Choroid plexus epithelial cell (primary cell): ENCODE measurements at places on chromosomes 3 and 15.

GRCh38 chr3:11481556-11481955 is 162.2 kb downstream of the VGLL4 start:
- no peak for DNase-seq

GRCh38 chr3:155549087-155549486 is 195.8 kb downstream of the PLCH1 start:
- DNase-seq, result no peak

- DNase-seq, result no peak
Observed at GRCh38 chr3:34248352-34248751, 449.9 kb downstream of the PDCD6IP start.

- DNase-seq, result peak; percentile 51
Observed at GRCh38 chr3:44114142-44114541, 127.5 kb upstream of the TOPAZ1 start.

DNA sequence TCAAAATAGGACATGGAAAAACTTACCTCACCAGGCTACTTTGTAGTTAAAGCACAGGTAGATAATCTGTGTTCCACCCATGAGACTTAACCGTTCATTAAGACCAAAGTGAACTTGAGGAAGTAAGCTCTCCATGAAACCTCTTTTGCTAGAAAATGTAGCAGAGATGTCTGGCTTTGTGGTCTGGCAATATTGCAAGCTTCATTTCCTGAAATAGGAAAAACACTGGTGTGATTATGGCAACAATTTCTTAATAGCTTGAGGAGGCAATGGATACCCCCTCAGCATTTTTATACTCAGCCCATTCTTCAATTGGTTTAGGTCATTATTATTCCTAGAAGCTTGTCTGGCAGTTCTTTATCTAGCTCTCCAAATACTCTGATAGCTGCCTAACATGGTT is 957.3 kb downstream of the IGSF11 start:
- DNase-seq, result no peak

- DNase-seq, result no peak
Observed at GRCh38 chr3:123008840-123009239, 18.7 kb downstream of the SEMA5B start.

DNA sequence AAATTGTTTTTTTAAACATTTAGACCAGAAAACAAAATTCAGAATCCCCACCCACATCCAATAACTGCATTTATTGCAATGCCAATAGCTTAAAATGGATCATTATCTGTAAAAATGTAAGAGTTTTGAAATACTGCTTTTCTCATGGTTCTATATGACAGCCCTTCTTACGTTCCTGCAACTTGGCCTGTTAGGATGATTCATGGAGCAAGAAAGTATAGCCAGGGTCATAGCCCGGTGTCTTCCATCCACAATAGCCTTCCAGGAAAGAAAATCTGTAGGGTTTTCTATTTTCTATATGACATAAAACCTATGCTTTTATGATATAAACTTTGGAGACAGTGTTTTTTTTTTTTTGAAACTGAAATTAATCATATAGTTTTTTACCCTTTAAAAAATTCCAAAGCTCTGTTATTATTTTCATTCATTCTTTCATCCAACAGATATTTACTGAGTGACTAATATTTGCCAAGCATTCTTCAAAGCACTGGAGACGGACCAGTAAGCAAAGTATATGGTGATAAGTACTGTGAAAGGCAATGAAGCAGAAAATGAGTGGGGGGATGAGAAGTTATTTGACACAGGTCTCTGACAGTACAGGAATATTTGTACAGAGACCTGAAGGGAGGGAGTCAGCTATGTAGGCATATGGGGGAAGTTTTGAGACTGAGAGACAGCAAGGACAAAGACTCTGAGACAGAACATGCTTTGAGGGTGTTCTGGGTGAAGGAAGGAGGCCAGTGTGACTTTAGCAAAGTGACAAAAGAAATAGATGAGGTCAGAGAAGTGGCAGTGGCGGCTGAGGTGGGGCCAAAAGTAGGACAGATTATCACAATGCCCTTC is 29.0 kb upstream of the SLC2A2 start:
- DNase-seq, result peak; percentile 70

- no peak for DNase-seq
Observed at GRCh38 chr15:80396096-80396495, 8.1 kb upstream of the ARNT2 start.

GRCh38 chr3:111904376-111905241 is 45.5 kb downstream of the PHLDB2 start:
- peak; percentile 96 for DNase-seq

DNA sequence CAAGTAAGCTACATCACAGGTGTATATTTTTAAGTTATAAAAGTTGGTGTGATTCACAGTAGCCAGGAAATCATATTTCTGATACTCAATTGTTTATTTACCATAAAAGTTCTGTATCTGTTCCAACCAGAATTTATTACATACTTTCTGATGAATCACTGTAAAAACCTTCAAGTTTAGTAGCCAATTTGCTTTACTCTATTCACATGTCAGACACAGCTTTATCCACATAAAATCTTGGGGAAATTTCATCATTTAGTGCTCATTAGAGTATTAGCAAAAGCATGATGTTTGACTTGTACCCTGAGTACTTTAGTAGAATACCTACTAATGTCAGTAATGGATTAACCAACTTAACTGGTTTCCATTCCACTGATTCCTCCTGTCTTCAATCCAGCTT is 249.8 kb downstream of the POLQ start:
- DNase-seq, result peak; percentile 32

DNA sequence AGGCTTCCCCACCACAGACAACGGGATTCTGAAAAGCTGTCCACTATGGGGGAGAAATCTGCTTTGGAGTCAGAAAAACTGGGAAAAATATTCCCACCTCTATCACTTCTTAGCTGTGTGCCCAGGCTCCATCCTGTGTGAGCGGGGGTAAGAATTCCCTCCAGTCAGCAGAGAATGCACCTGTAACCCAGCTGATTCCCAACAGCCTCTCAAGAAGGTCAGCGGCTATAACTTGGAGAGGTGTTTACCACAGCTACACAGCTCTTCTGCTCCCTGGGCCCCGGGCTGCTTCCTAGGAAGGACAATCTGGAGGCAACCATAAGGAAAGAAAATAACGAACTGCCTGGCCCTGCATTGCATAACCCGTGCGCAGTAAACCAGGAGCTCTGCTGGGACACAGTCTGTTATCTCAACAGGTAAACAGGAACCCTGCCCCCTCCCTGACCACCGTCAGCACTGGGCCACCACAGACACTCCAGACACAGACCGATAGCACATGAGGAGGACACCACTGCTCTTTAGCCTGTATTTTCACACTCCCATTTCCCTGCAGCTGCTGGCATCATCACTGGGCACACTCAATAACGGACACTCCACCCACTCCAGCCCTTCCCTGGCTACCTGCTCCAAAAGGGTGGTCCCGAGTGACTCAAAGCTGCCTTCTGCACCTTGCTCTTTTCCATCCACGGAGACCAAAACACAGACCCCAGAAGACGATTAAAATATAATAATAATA is 2.1 kb downstream of the RAB43 start:
- DNase-seq, result peak; percentile 17

- DNase-seq, result no peak
Observed at GRCh38 chr3:48416546-48416945, 13.3 kb downstream of the PLXNB1 start.

DNA sequence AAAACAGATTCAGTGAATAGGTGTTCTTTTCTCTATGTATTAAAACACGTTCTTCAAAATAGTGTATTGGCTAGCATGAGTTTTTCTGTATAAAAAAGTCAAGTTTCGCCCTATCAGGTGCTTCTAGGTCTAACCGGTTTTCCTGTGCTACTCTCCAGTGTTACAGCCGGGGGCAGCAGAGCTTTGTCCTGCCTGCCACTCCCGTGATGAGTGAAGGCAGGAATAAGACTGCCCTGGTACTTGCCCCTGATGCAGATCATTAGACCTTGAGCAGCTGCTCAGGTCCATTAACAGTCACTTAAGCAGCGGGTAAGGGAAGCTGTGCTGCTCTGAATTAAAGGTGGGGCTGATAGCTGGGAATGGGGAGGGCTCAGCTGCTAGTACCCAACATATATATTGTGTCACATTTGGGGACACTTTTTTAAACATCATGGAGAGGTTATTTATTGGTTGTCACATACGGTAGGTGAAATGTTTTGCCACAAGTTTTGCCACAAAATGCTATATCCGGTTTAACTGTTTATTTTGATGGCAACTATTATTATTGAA is 1.3 kb upstream of the UNC13C start:
- no peak for DNase-seq

DNA sequence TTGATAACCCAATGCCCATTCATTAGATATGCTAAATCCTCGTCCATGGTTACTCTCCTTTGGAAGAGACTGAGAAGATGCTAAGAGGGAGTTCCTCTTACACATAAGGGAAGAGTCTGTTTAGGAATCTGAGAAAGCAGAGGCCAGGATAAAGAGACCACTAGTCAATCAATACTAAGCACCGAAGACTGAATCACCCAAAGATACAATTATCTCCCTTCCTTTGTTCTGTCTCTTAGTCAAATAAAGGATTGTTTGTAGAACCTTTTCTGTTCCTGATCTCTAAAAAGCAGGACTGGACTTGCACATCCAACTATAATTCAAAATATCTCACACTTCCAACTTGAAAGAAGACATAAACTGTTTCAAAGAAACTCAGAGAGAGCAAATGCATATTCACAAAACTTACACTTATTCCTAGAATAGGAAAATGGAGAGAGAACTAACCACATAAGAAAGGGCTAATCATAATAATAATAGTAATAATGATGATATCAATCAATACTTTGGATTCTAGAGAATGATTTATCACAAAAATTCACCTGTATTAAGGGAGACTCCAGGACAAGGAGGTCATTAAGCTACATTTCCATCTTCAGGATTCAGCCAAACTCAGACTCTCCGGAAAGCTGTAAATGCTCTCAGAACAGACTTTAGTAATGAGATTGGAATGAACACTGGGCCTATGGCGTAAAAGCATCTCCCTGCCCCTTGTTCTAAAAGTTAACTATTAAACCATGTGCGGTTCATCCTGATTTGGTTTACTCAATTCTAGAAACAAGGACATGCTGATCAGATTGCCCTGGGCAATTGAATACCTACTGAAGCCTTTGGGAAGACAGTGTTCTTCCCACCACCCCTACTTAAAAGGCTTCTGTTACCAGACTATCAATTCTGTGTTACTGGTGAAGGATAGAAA is 401.5 kb downstream of the ZBTB20 start:
- peak; percentile 78 for DNase-seq

DNA sequence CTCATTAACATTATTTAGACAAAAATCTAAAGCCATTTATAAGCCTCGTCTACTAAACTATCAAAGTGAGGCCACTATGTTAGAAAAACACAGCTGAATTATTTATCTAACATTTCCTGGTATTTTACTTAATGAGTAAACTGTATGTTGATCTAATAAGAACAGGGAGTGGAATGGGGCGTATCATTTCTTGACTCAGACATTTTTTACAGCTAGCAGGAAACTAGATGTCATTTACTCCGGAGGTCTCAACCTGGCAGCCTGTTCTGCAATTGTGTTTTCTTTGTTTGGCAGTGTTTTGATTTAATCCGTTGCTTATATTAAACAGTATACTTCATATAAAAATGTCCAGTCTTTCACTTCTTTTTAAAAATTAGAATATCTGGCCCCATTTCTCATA is 79.1 kb upstream of the ABI3BP start:
- peak; percentile 49 for DNase-seq

DNA sequence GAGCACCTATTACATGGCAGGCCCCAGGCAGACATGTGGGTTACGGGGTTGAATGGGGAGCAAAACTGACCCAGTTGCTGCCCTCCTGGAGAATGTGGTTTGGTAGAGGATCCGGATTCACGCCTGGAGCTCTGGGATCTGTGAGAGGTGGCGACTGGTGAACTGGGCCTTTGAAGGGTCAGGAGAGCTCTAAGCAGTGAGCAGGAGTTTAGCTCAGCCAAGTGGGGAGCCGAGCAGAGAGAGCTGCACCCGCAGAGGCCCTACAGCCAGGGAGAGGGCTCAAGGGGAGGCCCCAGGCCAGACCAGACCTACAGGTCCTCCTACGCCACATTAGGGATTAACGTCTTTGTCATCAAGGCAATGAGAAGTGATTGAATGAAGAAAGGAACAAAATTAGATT is 179.8 kb upstream of the TLE3 start:
- no peak for DNase-seq

DNA sequence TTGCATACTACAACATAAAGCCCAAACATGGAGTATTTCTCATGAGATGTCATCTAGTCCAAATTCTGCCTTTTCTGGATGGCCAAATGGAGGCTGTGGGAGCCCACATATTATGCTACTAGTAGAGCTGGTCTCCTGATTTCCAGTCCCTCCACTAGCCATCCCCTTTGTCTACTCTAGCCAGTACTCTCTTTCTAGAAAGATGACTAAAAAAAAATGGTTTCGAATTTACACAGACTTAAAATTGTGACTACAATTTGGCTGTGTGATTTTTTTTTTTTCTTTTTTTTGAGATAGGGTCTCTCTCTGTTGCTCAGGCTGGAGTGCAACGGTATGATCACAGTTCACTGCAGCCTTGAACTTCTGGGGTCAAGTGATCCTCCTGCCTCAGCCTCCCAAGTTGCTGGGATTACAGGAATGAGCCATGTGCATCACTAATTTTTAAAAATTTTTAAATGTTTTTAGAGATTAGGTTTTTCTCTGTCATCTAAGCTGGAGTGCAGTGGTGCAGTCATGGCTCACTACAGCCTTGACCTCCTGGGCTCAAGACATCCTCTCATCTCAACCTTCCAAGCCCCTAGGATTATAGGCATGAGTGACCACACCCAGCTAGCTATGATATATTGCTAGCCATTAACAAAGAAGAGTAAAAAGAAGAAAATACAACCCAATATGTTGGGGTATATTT is 273.9 kb downstream of the ADAMTSL3 start:
- no peak for DNase-seq

GRCh38 chr15:98324341-98324970 is 323.9 kb upstream of the IGF1R start:
- DNase-seq, result no peak

DNA sequence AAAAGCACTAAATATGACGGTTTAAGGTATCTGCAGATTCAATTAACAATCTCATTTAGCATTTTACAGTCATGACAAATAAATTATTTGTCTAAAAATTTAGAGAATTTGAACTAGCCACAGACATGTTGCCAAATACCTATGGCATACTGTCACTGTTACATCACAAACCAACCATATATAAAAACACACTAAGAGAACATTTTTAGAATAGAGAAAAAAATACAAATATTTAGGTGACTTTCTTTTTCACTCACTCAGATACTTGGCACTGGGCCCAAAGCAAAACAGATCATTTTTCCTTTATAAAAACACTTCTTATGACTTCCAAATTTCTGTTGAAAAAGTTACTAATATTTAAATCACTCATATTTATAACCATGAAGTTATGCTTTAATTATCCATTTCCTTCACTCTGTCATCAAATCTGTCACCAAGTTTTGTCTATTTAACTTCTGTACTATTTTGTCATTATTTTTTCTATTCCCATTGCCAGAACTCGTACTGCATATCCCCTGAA is 644.7 kb downstream of the OTOL1 start:
- peak; percentile 82 for DNase-seq

DNA sequence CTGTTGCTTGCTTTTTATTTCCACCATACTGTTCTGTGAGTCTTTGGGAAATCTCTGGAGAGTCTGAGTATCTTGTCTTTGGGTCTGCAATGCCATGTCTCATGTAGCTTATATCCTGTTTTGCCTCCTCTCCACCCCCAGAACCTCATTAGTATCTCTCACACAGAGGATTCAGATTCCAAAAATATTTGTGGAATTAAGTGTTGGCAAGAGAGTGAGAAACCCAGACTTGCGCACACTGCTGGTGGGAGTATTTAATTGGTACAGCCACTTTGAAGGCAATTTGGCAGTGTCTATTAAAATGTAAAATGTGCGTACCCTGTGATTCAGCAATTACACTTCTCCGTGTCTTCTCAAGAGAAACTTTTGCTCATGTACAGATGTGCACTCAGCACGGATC is 68.6 kb downstream of the ZNF621 start:
- peak; percentile 33 for DNase-seq
